Glutamatergic neuron (in vitro differentiated cells): ENCODE measurements at places on chromosomes 7 and 10.

DNA sequence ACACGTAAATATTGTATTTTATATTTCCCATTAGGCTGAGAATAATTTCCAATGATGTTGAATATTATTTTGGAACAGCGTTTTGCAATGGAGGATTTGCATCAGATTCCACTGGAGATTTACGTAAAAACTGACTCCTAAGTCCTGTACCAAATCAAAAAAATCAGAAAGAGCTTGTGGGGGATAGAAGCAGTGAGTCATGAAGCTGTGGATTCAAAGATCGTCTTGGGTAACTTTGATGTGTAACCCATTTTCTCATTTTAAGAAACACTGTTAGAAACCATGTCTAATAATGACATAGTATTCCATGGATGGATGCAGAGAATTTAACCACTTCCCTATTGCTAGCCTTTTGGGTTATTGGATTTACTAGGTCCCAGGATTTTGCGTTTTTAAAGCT lies 158.6 kb downstream of the INHBA start:
- no peak for DNase-seq

- DNase-seq = no peak
Observed at GRCh38 chr10:44807451-44807850, 103.7 kb upstream of the TMEM72 start.

DNA sequence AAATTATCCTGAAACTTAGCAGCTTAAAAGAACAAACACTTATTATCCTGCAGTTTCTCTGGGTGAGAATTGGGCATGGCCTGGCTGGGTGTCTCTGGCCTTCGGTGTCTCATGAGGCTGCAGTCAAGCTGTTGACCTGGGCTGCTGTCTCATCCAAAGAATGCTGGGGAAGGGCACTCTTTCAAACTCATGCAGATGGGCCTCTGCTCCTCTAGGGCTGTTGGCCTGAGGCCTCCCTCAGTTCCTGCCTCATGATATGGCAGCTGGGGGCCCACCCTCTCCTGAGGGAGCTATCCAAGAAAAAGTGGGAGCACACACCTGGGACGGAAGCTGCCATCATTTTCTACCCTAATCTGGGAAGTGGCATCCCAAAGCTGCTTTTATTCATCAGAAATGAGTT lies 43.6 kb downstream of the DRGX start:
- DNase-seq = no peak

DNA sequence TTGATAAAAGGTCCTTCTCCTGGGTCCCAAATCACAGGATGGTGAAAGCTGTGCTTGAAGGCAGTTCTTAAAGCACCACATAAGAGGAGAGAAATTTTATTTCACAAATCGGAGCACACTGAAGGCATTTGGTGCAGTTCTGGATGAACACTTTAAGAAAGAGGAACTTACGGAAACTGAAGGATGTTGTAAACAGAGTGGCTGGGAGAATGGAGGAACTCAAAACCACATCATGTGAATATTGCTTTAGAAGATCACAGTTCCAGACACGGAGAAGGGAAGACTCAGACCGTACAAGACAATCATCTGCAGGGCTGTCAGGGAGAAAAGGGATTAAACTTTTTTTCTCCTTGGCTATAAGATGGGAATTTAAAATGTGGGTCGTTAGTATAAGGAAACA lies 9.0 kb upstream of the GPR141 start:
- no peak for DNase-seq

DNA sequence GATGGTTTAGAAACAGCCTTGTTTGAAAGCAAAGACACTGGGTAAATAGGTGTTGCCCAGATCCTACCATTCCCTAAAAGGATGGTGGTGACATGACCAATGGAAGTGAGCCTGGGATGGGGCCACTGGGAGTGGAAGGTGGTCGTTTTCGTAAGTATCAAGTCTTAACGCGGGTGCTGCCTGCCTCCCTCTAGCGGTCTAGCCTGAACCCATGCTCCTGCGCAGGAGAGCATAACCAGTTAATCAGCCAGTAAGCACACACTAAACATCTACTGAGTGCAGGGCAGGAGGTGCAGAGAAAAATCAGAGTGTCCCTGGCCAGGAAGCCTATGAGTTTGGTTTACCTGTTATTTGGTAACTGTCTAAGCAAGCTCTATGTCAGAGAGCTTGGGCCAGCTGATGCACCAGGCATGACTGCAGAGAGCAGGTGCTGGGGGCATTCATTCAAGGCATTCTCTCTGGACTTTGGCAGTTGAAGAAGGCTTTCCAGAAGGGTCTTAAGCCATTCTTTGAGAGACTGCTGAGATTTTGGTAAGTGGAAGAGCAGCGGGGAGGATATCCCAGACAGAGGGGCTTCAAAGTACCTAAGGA lies 930 bp downstream of the GARIN1A start:
- peak; percentile 59 for DNase-seq

DNA sequence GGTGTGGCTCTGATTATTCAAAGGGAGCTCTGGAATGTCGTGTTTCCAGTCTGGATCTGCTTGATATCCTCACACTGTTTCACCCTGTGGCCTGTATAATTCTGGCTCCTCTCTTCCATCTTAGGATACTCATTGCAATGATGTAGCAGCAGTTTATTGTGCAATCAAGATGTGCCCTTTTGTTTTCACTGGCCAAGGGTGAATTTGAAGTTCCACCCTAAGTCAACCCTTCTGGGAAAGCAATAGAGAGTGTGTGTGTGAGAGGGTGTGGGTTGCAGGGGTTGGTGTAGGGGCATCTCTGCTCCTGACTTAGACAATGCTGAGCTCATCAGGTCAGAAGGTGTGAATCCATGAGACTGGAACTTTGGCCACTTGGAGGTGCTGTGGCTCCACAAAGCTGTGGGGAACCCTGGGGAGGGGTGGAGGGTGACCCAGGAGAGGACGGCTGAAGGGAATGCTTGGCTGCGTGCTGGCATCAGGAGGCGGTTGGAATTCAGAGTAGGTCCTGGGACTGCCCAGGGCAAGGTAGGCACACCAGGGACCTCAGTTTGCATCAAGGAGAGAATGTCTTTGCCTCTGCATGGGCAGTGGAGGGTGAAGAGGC lies 118.0 kb upstream of the PRSS58 start:
- peak; percentile 74 for DNase-seq

- no peak for DNase-seq
Observed at GRCh38 chr7:116647290-116647689, 24.7 kb upstream of the MET start.

DNA sequence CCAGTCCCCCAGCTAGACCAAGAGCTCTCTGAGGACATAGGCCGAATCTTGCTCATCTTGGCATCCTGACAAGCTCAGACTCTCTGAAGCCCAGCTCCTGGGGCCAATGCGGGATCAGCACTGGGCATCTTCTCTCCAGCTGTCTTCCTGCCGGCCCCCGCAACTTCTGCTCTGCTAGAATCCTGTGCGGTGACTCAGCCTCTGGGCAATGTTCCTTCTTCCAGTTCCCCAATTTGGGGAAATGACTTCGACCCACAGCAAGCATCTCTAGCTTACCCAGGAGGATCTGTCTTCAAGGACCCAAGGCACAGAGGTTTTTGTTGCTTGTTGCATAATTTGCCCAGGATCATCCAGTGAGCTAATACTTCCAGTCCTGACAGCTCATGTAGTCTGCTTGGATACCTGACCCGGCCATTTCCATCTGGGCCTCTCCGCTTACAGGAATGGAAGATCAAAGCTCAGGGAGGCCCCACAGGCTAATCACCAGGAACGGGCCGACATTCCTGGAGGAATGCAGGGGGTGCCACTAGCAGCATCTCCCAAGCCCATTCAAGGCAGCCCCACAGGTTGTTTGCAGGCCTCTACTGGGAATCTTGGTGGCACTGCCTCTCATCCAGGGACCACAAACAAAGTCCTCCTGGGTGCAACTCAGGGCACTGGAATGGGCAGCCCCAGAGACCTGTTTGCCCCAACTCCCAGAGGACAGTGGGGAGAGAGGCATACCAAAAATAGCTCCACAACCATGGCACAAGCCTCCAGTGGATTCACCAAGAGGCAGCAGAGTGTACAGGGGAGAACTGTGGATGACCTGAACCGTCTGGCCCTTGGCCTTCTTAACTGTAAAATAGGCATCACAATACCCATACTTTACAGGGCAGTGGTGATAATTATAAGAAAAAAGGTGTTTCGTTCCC lies 151.9 kb downstream of the NEURL1 start:
- DNase-seq = no peak

GRCh38 chr7:100803398-100804161 lies 23.7 kb downstream of the EPHB4 start:
- DNase-seq = peak; percentile 82

DNA sequence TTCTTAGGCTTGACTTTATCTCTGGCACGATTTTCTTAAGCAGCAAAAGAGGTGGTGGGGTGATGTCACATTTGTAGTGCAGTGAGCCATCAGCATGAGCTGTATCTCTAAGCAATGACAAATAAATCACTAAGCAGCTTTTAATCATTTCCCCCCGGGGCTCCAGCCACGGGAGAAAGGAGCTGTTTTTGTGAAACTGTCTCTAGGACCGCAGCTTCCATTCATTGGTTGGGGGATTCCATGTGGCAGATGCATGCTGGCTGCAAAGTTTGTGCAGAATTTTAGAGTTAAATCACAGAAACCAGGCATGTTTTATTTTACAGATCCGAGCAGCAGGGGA lies 464 bp downstream of the KIAA1217 start:
- peak; percentile 40 for DNase-seq

DNA sequence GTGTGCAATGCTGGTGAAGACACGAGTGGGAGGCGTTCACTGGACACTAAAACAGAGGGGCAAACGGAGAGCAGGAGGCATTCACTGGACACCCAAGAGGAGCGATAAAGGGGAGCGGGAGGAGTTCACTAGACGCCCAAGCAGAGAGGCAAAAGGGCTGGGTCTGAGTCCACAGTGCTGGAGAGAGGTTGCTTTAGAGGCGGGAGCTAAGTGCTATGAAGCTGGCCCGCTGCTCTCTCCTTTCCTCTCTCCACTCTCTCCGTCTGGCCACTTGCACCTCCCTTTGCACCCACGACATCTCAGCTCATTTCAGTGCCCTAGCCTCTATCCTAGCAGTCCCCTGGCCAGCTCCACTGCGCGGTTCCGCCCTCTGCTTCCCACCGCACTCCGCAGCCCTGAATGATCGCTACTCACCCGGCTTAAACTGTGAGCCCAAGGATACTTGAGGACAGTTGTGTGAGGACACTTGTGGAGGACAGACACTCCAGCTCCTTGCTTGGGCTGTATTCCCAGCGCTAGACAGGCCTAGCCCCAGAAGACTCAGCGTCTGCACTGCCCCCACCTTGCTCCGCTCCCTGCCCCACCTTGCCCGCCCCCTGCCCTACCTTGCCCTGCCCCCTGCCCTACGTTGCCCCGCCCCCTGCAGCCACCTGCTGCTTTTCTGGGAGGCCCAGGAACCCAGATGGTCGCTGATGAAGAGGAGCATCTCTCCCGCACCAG lies 78.8 kb upstream of the CPXM2 start:
- no peak for DNase-seq

GRCh38 chr10:114557854-114558253 lies 100.2 kb downstream of the ABLIM1 start:
- DNase-seq = no peak

DNA sequence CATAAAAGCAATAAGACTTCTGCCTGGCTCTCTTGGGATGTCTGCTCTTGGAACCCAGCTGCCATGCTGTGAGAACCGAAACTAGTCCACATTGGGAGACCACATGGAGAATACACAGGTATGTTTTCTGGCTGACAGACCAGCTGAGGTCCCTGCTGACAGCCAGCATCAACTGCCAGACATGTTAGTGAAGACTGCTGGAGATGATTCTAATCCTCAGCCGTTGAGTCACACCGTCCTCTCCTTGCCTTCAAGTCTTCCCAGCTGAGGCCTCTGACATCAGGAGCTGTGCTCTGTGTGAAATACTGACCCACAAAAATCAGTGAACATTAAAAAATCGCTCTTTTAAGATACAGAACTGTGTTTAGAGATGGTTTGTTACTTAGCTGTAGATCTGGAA lies 36.9 kb upstream of the AGR2 start:
- DNase-seq = no peak

GRCh38 chr7:30799976-30800661 lies 28.9 kb downstream of the MINDY4 start:
- no peak for DNase-seq

DNA sequence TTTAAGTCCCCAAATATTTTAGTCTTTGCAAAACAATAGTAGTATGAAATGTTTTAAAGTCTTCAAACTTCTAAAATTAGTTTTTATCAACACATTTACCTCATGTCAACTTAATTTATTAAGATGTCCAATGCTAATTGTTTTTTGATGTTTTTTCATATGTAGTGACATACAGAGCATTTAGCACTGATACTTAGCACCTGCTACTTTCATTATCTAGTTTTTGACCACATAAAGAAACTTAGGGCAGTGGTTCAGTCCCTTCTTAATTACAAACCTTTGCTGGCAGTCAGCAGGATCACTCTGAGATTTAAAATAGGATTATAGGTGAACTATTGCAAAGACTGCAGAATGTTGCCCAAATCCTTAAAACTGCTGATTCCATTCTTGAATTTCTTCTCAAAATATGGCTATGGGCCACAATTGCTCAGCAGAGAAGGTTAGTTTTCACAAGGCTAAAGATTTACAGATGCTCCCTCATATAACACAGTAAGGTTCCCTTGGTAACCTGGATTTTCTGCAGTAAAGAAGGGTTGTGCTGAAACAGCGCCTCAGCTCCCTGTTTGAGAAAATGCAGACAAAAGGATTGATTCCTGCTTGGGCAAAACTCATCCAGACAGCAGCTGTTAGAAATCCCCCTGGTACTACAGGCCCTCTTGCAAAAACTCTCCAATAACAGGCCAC lies 3.4 kb downstream of the GPR85 start:
- no peak for DNase-seq

DNA sequence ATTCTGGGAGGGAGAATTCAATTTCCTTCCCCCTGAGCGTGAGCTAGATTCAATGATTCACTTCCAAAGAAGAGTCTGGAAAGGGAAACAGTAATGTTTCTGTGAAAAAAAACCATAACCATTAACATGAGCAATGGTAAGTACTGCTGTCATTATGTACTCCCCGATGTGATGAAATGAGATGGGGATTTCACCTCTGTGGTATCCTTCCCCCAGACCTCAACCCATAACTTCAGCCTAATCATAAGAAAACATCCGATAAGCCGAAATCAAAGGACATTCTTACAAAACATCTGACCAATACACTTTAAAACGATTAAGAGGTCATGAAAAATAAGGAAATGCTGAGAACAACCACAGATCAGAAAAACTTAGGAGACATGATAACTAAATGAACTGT lies 27.2 kb downstream of the EZH2 start:
- no peak for DNase-seq

GRCh38 chr7:119037941-119038340 lies 813.4 kb downstream of the ANKRD7 start:
- DNase-seq = no peak

- DNase-seq = peak; percentile 36
Observed at GRCh38 chr10:86291616-86292340, 74.8 kb downstream of the GRID1 start.

GRCh38 chr7:48887500-48887899 lies 36.8 kb upstream of the CDC14C start:
- DNase-seq = no peak
